ENCODE measurements at places on chromosomes 5 and 9.

DNA sequence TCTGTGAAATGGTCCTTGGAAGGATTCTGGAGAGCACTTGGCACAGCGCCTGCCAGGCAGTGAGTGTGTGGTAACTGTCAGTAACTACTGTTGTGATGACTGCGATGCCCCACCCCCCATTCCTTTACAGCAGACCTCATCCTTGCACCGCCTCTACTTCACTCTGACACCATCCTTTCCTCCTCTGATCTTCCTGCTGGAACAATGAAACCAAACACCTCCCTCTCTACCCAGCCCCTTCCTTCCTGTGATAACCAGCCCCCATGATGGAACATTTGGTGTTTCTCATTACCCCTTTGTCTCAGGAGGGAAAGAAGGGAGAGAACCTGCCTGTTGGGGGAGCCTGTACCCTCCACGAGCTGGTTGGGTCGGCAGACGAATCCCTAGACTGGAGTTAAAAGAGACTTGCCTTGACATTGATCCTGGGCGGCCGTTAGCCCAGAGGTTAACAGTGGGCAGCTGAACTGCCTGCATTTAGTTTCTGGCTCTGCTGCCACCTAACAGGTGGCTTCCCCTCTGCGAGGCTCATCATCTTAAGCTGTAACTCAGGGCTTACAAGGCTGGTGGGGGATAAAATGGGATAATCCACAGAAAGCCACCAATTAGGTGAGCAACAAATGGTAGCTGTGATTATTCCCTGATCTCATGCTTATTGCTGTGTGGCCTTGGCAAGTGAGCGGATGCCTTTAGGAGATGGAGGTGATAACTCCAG is 34.2 kb upstream of the GRPEL2 start:
- DNase-seq: no peak

GRCh38 chr5:145960166-145960565 is 23.8 kb downstream of the SH3RF2 start:
- no peak for DNase-seq

DNA sequence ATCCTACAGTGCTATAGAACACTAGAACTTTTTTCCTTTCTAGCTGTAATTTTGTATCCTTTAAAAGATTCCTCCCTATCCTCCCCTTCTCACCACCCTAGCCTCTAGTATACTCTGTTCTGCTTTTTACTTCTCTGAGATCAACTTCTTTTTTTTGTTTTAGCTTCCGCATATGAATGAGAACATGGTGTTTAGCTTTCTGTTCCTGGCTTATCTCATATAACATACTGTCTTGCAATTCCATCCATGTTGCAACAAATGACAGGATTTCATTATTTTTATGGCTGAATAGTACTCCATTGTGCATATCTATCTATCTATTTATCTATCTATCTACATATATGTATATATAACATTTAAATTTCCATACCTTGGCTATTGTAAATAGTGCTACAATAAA is 126.0 kb upstream of the MAN2A1 start:
- no peak for DNase-seq

DNA sequence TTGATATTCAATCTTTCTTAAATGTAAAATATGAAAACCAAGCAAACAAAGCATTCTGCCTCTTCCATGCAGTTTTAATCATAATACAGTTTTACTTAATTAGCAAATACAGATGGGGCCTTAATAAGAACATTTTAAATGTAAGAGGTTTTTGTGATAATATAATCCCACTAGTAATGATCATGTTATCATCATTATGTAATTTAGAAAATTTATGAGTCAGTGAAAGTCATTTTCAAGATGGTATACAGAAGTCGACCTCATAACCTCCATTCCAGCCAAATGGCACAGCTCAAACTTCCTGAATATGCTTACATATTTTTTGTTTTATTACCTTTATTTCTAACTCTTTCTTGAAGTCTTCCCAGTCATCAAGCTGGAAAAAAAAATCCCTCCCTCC is 102.2 kb upstream of the GNA14 start:
- no peak for DNase-seq

DNA sequence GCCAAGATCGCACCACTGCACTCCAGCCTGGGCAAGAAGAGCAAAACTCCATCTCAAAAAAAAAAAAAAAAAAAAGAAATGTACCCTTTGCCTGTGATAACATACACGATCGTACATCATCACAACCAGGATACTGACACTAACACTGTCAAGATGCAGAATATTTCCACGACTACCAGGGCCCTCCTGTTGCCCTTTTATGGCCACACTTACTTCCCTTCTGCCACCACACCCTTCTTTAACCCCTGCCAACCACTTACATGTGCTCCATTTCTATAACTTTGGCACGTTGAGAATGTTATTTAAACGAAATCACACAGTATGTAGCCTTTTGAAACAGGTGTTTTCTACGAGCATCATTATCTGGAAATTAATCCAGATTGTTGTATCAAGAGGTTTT is 69.0 kb upstream of the OTULINL start:
- DNase-seq: no peak

- DNase-seq: no peak
Measured at GRCh38 chr9:10534850-10535249, 78.0 kb downstream of the PTPRD start.

DNA sequence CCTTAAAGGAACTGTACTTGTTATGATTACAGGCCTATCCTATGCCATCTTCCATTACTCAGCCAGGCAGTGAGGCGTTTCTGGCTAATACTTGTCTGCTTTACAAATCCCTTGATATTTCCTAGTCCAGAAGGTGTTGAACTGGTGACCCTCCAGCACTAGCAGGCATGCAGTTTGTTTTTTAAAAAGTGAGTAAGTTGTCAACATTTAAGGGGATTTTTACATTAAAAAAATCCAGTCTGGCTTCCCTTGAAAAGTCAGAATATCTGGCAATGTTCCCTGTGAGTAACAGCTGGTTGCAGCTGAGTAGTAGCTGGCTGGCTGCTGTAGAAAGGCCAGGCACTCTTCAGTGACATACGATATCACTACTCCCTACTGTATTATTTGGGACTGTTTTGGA is 21.8 kb downstream of the GRIN3A start:
- DNase-seq: no peak

GRCh38 chr5:14239404-14239803 is 96.3 kb downstream of the TRIO start:
- DNase-seq: no peak

DNA sequence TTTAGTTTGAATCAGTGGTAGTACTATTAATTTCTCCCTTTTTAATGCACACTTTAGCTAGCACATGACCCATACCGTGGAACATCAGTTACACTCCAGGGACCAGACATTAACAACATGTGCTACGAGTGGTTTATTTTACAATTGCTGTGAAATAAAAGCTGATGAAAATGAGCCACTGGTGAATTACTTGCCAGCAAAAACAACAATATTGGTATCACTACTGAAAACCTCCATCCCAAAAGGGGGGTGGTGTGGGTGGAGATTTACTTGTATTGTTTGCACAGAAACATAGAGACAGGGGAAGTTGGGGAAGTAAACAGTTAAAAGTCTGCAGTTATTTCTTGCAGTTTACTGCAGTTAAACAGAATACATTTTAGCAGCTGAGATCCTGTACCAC is 369.6 kb upstream of the GRAMD2B start:
- no peak for DNase-seq

DNA sequence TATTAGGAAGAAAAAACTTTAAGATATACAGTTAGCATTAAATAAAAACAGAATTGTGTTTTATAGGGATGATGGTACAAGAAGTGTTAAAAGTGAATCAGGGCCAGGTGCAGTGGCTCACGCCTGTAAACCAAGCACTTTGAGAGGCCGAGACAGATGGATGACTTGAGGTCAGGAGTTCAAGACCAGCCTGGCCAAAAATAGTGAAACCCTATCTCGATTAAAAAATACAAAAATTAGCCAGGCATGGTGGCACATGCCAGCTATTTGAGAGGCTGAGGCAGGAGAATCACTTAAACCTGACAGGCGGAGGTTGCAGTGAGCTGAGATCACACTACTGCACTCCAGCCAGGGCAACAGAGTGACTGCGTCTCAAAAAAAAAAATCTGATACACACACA is 282.9 kb upstream of the ATP10B start:
- DNase-seq: no peak

GRCh38 chr5:89816038-89816437 is 593.5 kb downstream of the CETN3 start:
- no peak for DNase-seq

DNA sequence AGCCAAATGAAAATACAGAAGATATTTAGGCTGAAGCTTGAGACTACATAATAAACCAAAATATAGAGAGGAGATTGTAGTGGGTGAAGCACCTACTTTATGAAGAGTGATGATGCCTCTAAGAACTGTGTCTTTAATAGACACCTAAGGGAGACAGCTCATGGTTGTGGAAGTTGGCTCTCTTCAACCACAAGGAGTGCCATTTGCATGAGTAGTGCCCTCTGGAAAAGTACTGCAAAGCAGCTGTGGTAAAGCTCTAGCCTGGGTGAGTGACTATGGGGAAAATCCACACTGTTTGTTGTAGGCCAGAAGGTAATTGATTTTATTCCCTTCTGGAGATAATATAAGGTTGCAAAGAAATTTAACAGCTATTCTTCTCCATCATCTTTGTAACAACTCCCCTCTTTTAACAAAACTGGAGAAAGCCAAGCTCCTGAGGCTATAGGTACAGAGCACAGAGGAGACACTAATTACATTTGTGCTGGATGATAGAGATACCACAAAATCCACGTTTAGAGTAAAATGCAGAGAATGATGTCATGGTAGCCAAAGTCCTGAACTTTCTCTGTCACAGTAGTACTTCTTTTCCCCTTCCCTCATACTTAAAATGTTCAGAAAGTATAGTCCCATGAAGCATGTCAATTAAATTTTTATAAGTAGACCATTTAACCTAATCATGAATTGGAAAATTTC is 122.8 kb downstream of the STARD4 start:
- DNase-seq: no peak

DNA sequence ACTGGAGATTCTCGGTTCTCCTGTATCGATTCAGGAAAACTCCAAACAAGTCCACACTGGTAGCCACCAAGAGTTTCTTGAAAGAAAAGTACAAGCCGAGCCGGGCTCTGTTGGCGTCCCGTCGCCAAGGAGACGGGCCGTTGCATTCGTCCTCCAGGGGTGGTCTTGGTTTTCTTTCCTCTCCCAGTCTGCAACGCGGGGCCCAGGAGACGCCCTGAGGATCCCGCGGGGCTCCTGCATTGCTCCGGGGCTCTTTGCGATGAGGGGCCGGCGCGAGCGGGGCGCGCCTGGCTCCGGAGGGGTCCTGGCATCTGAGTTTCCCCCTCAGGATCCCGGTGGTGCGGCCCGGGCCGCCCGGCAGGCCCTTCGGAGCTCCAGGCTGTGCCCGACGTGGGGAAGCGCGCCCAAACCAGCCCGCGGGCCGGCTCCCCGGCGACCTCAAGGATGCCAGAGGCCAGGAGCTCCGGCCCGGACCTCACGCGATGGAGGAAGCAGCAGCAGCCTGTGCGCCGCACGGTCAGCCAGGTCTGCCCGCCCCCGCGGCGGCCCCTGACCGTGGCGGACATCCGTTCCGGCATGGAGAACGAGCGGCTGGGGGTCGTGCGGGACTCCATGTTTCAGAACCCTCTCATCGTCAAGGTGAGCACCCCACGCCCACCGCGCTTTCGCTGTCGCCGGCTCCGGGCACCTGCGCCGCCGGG is at the start of gene CFAP77:
TSS of gene CFAP77 (plus strand) at position 384 of the 701 bp plus-strand sequence. CDS start at position 445, 61 bp downstream.
- peak; percentile 59 for DNase-seq

- DNase-seq: no peak
Measured at GRCh38 chr9:129398961-129399633, 221.0 kb upstream of the IER5L start.

- no peak for DNase-seq
Measured at GRCh38 chr5:5652181-5652580, 229.7 kb downstream of the ICE1 start.

GRCh38 chr9:116951588-116952435 is 264.7 kb downstream of the TRIM32 start:
- DNase-seq: no peak

GRCh38 chr5:160245506-160246086 is 16.3 kb downstream of the FABP6 start:
- DNase-seq: no peak

- DNase-seq: peak; percentile 69
Measured at GRCh38 chr9:128552744-128553440, 505 bp downstream of the SPTAN1 start.

DNA sequence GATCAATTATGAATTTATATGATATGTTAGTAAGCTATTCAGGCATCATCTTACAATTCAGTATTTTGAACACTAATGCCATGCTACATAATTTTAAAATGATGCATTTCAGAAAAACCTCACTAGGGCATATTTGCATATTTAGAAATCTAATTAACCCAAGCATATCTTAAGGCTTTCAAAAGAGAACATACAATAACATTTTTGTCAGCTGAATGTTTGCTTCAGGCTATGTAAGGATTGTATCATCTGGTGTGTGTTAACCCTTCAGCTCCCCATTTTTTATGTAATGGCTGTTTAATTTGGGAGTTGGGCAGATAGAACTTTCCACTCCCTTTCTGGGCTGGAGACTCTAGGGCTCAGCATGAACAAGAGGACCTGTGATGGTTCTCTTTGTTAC is 299.1 kb upstream of the EFNA5 start:
- no peak for DNase-seq

DNA sequence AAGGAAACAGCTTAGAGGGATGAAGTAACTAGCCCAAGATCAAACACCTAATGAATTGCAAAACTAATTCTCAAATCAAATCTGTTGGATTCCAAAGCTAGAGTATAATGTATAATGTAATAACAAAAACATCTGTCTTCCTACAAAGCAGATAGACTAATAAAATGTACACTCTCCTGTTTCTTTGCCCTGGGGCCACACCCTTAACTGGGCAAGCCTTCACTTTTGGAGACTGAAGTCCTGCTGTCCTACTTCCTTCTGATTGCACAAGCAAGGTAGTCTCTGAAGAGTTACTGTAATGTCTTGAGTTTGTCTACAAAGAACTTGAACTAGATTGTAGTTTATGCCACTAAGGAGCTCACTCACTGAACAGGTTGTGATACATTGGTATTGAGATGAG is 2.5 kb downstream of the TTC1 start:
- DNase-seq: no peak

- no peak for DNase-seq
Measured at GRCh38 chr5:40986666-40987065, 77.4 kb downstream of the C7 start.

GRCh38 chr5:18370531-18370930 is 736.3 kb downstream of the TAF11L14 start:
- no peak for DNase-seq

DNA sequence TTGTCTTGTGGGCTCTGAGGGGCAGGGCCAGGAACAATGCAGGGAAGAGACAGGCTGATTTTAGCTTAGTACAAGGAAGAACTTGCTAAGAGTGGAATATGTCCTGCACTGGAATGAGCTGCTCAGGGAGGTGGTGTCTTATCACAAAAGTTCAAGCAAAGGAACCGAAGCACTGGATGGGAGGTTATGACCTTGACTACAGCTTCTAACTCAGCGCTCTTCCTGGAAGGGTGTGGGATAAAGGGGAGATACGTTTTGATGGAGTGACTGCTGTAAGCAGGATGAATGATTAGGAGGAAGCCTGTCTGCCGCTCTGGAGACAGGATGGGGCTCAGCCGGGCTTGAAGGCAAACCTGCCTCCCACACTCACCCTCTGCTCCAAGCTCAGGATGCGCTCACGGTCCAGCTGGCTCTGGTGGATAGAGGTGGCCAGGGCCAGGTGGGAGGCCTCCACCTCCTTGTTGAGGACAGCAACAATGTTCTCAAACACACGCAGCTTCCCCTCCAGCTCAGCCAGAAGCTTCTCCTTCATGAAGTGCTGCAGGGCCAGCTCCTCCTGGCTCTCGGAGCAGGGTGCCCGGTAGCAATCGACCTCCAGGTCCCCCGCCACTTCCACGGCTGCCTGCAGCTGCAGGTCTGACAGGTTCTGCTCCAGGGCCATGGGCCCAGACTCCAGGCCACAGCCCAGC is 13.5 kb downstream of the TRAF1 start:
- no peak for DNase-seq

Measured in activated naive CD4-positive, alpha-beta T cell treated with anti-CD3 and anti-CD28 coated beads, Interleukin-2, amount 10 ng/mL, durations not matched to agents 7 days and 5 days (primary cell).